GM23248 (cell line): ENCODE measurements at places on chromosomes 11 and 22. TPM values are rescaled to one million over a fixed set of nuclear protein-coding genes. Genes with fewer than 3 reads are reported as not detected.

DNA sequence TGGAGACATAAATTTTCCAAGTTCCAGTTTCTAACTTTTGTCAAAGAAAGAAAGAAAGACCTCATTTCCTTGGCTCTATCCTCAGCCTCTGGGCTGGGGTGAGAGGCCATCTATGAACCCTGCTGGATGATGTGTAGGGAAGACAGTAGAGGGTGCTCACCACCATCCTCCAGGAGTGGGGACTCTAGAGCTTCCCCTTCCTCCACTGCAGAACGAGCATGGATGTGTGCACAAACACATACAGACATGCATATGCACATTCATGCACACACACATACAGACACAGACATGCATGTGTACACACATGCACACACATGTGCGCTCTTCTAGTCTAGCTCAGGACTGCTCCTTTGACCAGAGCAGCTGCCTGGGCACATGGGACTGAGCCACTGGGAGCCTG is 565.8 kb downstream of the BUD13 start:
- H3K36me3 ChIP-seq: no peaks in the 10 kb centered on the region
- H3K4me3 ChIP-seq: no peak overlapping the region
- no peaks in the 10 kb centered on the region for H3K4me1 ChIP-seq
- no peaks in the 10 kb centered on the region; the same call in 1 of the 2 replicates for H3K27me3 ChIP-seq
- H3K27ac ChIP-seq: no peak overlapping the region
- no peak for DNase-seq

DNA sequence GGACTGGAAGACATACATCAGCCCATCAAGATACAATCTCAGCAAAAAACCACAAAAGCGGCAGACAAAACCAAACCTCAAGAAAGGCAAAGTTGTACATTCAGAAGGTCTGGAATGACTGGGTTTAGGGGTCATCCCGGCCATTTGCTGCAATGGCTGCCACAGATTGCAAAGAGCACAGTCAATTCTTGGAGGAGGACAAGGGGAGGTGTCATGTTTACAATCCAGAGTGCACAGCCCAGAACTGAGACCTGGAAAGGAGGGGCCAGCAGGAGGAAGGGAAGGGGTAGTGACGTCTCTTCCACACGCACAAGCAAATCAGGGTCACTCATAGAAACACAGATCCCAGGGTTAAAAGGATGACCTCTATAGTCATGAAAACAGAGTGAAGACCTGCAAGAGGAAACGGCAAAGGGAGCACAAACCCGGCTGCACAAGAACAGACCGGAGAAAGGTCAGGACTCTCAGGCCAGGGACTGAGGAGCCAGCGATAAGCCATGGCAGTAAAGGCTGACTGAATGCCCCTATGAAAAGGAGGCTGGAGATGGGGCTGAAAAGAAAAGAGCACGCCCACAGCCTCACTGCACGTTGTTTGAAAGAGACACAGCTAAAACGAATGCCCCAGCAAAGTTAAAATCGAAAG is 18.2 kb upstream of the MUC5AC start:
- no peaks in the 10 kb centered on the region for H3K4me1 ChIP-seq
- H3K27ac ChIP-seq: no peak overlapping the region
- no peaks in the 10 kb centered on the region for H3K36me3 ChIP-seq
- H3K27me3 ChIP-seq: peaks cover 10% of the 10 kb centered on the region; the same call in 1 of the 2 replicates

GRCh38 chr22:34804604-34805003 is 261.4 kb upstream of the ISX start:
- no peaks in the 10 kb centered on the region for H3K27me3 ChIP-seq
- DNase-seq: no peak
- H3K36me3 ChIP-seq: no peaks in the 10 kb centered on the region
- no peaks in the 10 kb centered on the region for H3K4me1 ChIP-seq
- H3K27ac ChIP-seq: no peak overlapping the region

DNA sequence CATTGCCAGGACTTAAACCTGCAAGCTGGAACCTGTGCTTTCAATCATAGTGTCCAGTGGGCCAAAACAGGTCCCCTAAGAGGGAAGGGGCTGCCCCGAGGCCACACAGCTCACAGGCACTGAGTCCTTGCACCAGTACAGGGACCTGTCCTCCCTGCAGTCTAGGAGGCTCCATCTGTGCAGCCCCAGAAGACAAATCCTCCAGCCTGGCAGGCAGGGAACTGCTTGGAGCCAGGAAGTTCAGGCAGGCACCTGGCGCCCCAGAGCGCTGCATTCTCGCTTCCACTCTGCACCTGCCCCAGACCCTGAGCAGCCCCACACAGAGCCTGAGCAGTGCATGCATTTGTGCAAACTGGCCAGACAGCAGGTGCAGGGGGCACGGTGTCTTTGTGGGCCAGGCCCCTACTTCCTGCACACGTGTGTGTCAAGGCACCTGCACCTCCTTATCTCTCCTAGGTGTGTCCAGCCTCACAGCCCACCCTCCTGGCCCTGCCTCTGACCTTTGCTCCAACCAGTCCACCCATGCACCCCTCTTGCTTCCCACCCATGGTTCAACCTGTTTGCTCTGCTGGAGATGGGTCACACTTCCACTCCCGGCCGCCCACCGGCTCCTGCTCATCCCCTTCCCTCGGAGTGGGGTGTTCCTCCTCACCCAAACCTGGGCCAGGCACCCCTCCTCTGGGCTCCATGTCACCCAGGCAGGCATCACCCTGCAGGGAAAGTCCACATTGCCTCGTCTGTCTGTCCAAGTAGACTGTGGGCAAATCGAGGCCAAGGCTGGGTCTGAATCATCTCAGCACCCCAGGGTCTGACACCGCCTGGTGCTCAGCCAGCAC is 19.0 kb downstream of the LINC01488 start:
- no peaks in the 10 kb centered on the region for H3K36me3 ChIP-seq
- no peak overlapping the region for H3K4me3 ChIP-seq
- no peaks in the 10 kb centered on the region for H3K27me3 ChIP-seq
- peaks cover 12% of the 10 kb centered on the region for H3K4me1 ChIP-seq
- no peak for DNase-seq

DNA sequence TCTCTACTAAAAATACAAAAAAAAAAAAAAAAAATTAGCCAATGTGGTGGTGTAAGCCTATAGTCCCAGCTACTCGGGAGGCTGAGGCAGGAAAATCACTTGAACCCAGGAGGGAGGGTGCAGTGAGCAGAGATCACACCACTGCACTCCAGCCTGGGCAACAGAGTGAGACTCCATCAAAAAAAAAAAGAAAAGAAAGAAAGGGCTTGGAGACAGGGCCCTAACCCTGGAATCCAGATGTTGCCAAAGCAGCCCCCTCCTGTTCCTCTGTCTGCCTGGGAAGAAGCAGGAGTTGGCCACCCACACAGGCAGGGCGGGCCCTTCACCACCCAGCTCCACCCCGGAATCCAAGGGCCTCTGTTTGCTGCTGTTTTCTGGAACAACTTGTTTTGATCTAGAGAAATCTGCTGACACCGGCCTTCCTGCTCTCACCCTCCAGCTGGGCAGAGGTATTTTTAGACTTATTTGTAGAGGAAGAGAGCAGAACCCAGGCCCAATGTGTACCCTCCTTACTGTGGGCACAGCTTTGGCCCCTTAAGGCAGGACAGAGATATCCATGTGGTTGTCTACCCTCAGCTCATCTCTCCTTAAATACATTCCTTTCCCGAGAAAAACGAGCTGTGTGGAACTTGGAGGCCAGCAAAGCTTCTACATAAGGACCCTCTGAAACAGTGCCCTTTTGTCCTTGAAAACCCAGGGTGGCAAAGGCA is 2.7 kb upstream of the NEAT1 start:
- H3K27me3 ChIP-seq: no peaks in the 10 kb centered on the region
- H3K36me3 ChIP-seq: peaks cover 21% of the 10 kb centered on the region
- peak; percentile 96 for DNase-seq
- peak overlapping the region; percentile 65 for H3K4me3 ChIP-seq

GRCh38 chr11:62449451-62449851 is 30.6 kb downstream of the SCGB1A1 start:
- H3K36me3 ChIP-seq: no peaks in the 10 kb centered on the region
- no peak overlapping the region for H3K27ac ChIP-seq
- H3K4me3 ChIP-seq: no peak overlapping the region
- DNase-seq: peak; percentile 10
- H3K27me3 ChIP-seq: no peaks in the 10 kb centered on the region

DNA sequence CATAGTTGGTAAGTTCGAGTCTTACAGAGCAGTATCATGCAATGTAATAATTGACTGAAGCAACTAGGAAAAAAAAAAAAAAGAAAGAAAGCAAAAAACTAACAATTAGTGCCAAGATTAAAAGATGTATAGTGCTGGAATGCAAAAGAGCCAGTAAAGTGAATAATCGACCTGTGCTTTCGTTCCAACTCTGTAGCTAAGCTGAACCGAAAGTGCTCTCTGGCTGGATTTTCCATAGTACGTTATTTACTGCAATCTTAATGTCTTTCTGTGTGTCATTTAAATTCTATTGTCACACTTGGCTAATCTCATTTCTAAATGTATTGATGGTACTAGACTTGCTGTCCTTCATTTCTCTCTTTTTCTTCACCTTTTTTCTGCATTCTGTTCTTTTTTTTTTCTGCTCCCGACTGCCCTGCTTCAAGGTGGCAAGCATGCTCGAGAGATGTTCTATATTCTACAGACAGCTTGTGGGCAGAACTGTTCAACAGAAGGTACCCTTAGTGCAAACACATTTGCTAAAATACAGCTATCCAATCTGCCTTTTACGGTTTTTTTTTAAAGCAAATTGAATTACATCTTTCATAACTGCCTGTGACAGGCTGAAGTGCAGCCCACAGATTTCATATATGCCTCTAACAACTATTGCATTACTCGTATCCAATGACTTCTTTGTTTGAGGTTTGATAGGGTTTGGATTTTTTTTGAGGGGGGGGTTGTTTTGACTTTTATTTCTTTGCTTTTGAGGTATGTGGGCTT is 204.2 kb upstream of the MTNR1B start:
- H3K27ac ChIP-seq: no peak overlapping the region
- no peak for DNase-seq
- H3K36me3 ChIP-seq: no peaks in the 10 kb centered on the region
- H3K27me3 ChIP-seq: no peaks in the 10 kb centered on the region; the same call in 1 of the 2 replicates
- no peak overlapping the region for H3K4me3 ChIP-seq
- H3K4me1 ChIP-seq: no peaks in the 10 kb centered on the region

DNA sequence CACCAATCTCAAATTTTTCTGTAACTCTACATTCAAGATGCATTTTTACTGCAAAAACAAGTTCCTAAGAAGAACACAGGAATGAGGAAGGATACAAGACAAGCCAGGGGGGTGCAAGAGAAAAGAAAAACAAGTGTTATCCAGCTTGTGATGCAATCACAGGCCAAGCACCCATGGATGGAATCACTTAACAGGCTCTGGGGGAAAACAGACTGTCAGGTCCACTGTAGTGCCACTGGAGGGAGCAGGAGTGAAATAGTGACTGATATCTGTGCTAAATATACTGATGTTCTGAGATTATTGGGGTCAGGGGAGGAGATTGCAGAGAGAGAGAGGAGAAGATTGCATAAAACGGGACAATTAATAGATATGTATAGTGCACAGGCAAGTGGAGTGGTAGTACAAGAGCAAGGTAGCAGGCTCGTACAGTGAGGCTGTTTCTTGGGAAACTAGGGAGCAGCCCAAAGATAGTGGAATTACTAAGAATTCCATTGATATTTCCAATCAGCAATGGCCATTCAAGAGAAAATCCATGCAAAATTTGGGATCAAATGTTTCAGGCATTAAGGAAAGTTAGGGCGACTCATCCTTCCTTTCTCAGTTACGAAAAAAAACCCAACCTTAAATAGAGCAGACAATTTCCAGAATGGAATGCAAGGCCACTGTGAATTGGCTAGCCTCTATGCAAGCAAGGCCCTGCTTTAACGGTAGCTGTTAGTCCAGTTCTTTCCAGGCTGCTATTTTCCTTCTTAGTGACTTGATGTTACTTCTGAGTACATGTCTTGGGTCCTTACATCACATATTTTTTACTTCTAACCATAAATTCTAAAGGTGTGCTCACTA is 52.2 kb upstream of the CEP126 start:
- 0 out of 2 replicates have a peak overlapping the region, but pooled peaks have one; percentile 7 for H3K4me3 ChIP-seq
- peak overlapping the region; percentile 78 for H3K27ac ChIP-seq
- H3K27me3 ChIP-seq: no peaks in the 10 kb centered on the region
- H3K36me3 ChIP-seq: no peaks in the 10 kb centered on the region

DNA sequence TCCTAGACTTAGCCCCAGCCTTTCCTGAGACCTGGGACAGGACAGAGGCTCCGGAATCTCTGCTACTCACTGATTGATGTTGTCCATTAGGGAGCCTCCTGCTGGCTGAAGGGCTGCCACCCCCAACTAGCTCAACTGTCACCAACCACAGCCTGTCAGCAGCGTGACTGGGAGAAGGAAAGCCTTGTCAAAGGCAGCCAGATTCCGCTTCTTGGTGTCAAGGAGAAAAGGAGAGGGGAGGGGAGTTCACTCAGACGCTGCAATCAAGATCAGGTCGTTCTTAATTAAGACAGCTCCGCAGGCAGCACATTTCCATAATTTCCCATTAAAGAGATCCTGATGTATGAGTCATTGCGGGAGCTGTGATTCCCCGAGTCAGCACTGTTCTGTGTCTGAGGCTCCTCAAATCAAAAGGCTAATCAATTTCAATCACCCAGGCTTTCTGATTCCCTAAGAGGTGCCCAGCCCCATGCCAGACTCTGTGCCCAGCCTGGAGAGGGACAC is 152.8 kb upstream of the ZBED5 start:
- peaks cover 5% of the 10 kb centered on the region for H3K4me1 ChIP-seq
- H3K4me3 ChIP-seq: no peak overlapping the region; the same call in 1 of the 2 replicates
- no peaks in the 10 kb centered on the region for H3K36me3 ChIP-seq
- peaks cover 32% of the 10 kb centered on the region for H3K27me3 ChIP-seq
- peak; percentile 55 for DNase-seq
- no peak overlapping the region for H3K27ac ChIP-seq

- H3K4me3 ChIP-seq: peak overlapping the region; percentile 93
- peak overlapping the region; percentile 95 for H3K27ac ChIP-seq
- no peaks in the 10 kb centered on the region for H3K36me3 ChIP-seq
- peaks cover 28% of the 10 kb centered on the region for H3K4me1 ChIP-seq
Measured at GRCh38 chr11:78187366-78188285, 800 bp downstream of the KCTD21 start.

DNA sequence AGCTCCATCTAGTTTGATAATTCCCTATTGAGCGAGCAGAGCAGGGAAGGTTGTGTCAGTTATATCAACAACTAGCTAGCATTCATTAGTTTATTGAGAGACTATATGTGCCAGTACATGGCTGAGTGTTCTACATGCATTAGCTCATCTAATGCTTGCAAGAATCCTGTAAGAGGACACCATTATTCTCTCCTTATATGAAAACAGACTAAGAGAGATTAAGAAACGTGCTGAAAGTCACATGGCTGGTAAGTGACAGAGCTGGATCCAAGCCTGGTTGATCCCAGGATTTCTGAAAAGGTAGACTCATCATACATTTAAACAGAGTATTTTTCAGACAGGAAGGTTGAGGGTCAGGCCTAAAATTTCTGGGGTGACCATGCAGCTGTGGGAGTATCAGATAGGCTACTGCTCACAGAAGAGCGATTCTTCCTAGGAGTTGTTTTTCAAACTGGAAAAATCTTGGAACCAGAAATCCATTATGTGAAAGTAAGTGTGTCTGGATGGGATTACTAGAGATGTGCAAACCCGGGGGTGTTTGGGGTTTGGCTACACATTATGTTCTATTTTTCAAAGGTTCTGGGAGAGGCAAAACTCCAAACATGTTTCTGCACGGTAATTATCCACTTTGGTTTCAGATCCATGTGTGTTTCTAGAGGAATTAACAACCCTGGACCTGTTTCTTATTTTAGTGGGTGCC is 213.3 kb downstream of the FAM76B start:
- H3K27me3 ChIP-seq: no peaks in the 10 kb centered on the region
- DNase-seq: no peak

- H3K4me1 ChIP-seq: no peaks in the 10 kb centered on the region
- no peak overlapping the region for H3K27ac ChIP-seq
- H3K27me3 ChIP-seq: peaks cover 55% of the 10 kb centered on the region
- H3K36me3 ChIP-seq: no peaks in the 10 kb centered on the region
- no peak overlapping the region for H3K4me3 ChIP-seq
Measured at GRCh38 chr22:37115032-37115431, 5.5 kb upstream of the TMPRSS6 start.

The CCDC86 gene
- total RNA-seq: 8.2 and 10.7 TPM in 2 replicates

The HMBS gene
- 5.1 and 8.5 TPM in 2 replicates for total RNA-seq

The OR52I1 gene
- total RNA-seq: not detected in 2 replicates
